ENCODE measurements at places on chromosomes 16 and 17. TPM values are rescaled to one million over a fixed set of nuclear protein-coding genes. Genes with fewer than 3 reads are reported as not detected.
A peak's percentile ranks its signal among the peaks of the same experiment; 100 is the strongest.

DNA sequence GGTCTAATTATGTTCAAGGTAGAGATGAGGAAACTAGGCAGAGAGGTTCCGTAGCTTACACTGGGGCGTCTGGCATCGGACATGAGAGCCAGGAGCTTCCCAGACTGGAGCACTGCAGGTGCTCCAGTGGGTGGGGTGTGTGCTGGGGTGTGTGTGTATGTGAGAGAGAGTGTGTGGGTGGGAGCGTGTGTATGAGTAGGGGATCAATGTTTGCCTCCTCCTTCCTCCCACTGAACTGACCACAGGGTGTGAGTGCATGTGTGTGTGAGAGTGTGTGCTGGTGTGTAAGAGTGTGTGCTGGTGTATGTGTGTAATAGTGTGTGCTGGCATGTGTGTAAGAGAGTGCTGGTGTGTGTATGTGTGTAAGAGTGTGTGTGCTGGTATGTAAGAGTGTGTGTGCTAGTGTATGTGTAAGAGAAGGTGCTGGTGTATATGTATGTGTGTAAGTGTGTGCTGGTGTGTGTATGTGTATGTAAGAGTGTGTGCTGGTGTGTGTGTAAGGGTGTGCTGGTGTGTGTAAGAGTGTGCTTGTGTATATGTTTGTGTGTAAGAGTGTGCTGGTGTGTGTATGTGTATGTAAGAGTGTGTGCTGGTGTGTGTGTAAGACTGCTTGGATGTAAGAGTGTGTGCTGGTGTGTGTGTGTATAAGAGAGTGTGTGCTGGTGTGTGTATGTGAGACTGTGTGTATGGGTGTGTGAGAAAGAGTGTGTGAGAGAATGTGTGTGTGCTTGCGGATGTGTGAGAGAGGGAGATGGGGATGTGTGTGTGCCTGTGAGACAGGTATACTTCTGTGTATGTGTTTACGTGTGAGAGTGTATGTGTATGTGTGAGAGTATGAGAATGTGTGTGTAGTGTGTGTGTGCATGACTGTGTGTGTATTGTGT is 139.9 kb downstream of the MRM1 start:
- peaks cover 4% of the 10 kb centered on the region for H3K36me3 ChIP-seq
- H3K27me3 ChIP-seq = no peaks in the 10 kb centered on the region
- DNase-seq = no peak
- peaks cover 2% of the 10 kb centered on the region for H3K4me1 ChIP-seq

GRCh38 chr17:16100737-16101400 is 101.2 kb downstream of the TTC19 start:
- peaks cover 25% of the 10 kb centered on the region for H3K4me1 ChIP-seq
- no peak for DNase-seq
- no peak overlapping the region for H3K27ac ChIP-seq
- peaks cover 24% of the 10 kb centered on the region for H3K36me3 ChIP-seq

GRCh38 chr16:2485811-2486507 is 11.0 kb downstream of the TBC1D24 start:
- no peak for DNase-seq
- H3K4me1 ChIP-seq = peaks cover 30% of the 10 kb centered on the region
- H3K4me3 ChIP-seq = no peak overlapping the region

DNA sequence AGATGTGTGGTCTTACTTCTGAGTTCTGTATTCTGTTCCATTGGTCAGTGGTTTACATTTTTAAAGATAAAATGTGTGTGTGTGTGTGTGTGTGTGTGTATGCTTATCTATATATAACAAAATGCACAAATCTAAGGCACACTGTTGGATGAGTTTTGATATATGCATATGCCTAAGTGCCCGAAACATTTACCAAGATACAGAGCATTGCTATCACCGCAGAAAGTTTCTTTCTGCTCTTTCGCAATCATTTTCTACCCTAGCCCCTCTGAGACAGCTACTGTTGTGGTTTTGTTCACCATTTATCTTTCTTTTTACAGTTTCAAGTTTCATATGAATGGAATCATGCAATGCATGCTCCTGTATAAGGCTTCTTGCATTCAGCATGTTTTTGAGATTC is 97.0 kb downstream of the MRTFB start:
- H3K27me3 ChIP-seq = no peaks in the 10 kb centered on the region
- H3K4me3 ChIP-seq = no peak overlapping the region
- no peak overlapping the region for H3K27ac ChIP-seq
- peaks cover 8% of the 10 kb centered on the region for H3K36me3 ChIP-seq
- DNase-seq = no peak
- H3K4me1 ChIP-seq = peaks cover 5% of the 10 kb centered on the region

Gene ODAD4
- 0.15 TPM for polyA plus RNA-seq

- DNase-seq = no peak
- H3K27me3 ChIP-seq = peaks cover 4% of the 10 kb centered on the region
- H3K27ac ChIP-seq = no peak overlapping the region
- H3K4me3 ChIP-seq = no peak overlapping the region
Observed at GRCh38 chr16:55821210-55821609, 11.7 kb downstream of the CES1 start.

GRCh38 chr16:31451201-31451600 is 8.1 kb upstream of the ARMC5 start:
- H3K36me3 ChIP-seq = no peaks in the 10 kb centered on the region
- H3K4me3 ChIP-seq = no peak overlapping the region
- no peaks in the 10 kb centered on the region for H3K27me3 ChIP-seq
- H3K4me1 ChIP-seq = peaks cover 40% of the 10 kb centered on the region

GRCh38 chr17:6508519-6509030 is 47.8 kb downstream of the PITPNM3 start:
- no peaks in the 10 kb centered on the region for H3K4me1 ChIP-seq
- H3K4me3 ChIP-seq = no peak overlapping the region
- no peaks in the 10 kb centered on the region for H3K36me3 ChIP-seq
- no peaks in the 10 kb centered on the region for H3K27me3 ChIP-seq

Gene TNFSF13
- polyA plus RNA-seq = 6.1 TPM

DNA sequence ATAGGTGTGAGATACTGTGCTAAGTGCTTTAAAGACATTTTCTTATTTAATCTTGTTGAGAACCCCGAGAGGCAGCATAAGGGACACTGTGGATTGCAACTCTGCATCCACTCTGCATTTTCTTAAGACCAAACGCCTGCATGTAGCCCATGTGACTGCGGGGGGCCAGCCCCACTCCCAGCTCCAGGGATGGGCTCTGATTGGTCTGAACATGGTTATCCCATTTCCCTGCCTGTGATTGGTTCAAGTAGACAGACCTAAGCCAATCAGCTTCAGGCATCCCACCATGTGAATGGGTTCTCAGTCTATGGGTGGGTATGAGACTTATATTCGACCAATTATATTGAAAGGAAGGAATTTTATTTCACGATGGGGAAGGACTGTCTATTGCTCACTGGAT is 33.2 kb upstream of the USP7 start:
- no peaks in the 10 kb centered on the region for H3K4me1 ChIP-seq
- H3K4me3 ChIP-seq = no peak overlapping the region
- no peaks in the 10 kb centered on the region for H3K36me3 ChIP-seq
- no peaks in the 10 kb centered on the region for H3K27me3 ChIP-seq
- no peak for DNase-seq

DNA sequence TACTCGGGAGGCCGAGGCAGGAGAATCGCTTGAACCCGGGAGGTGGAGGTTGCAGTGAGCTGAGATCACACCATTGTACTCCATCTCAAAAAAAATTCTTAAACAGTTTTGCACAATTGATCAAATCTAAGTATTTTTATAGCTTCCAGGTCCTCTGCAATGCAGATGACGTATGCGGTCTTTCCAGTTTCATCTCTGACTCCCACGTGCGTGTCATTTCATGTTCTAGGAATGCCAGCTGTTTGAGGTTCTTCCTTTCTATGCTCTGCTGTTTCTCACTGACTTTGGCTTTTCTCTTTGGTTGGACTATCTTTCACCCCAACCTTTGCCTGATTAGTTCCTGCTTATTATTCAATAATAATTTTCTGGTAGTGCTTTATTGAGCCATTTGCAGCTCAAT is 16.2 kb downstream of the CHP2 start:
- no peak overlapping the region for H3K4me3 ChIP-seq
- DNase-seq = no peak
- H3K4me1 ChIP-seq = no peaks in the 10 kb centered on the region
- H3K27me3 ChIP-seq = peaks cover 3% of the 10 kb centered on the region

Gene ZG16
- not detected for polyA plus RNA-seq

Gene FBXW10
- not detected for polyA plus RNA-seq

Gene ZNF598
- polyA plus RNA-seq = 2.9 TPM

- no peak for DNase-seq
- peak overlapping the region; percentile 88 for H3K27ac ChIP-seq
- peaks cover 18% of the 10 kb centered on the region for H3K27me3 ChIP-seq
- H3K4me3 ChIP-seq = peak overlapping the region; percentile 69
- peaks cover 95% of the 10 kb centered on the region for H3K4me1 ChIP-seq
Observed at GRCh38 chr16:9099131-9099625, 7.7 kb downstream of the HAPSTR1 start.

DNA sequence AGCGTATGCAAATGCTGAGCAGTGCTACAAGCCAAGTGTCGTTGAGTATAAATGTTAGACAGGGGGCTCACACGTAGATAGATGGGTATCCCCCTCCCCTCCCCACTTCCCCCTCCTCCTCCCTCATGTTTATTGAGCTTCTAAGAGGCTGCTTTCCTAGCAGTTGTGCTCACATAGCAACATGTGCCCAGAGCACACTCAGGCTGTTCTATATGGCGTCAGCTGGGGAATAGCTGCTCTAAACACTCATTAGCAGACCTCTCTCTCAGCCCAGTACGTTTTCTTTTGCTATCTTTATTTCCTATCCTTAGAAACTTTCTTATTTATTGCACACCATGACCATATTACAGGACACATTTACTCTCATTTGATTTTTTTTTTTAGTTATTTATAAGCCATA is 1.8 kb downstream of the KCNJ2 start:
- no peak for DNase-seq
- no peaks in the 10 kb centered on the region for H3K36me3 ChIP-seq
- H3K4me3 ChIP-seq = no peak overlapping the region
- H3K27me3 ChIP-seq = peaks cover 11% of the 10 kb centered on the region
- H3K4me1 ChIP-seq = peaks cover 21% of the 10 kb centered on the region

- H3K27me3 ChIP-seq = peaks cover 4% of the 10 kb centered on the region
- H3K4me3 ChIP-seq = no peak overlapping the region
- no peak for DNase-seq
- peaks cover 14% of the 10 kb centered on the region for H3K36me3 ChIP-seq
- H3K4me1 ChIP-seq = peaks cover 1% of the 10 kb centered on the region
Observed at GRCh38 chr16:15970743-15971439, 21.5 kb downstream of the ABCC1 start.

Gene MGAT5B
- polyA plus RNA-seq = not detected

DNA sequence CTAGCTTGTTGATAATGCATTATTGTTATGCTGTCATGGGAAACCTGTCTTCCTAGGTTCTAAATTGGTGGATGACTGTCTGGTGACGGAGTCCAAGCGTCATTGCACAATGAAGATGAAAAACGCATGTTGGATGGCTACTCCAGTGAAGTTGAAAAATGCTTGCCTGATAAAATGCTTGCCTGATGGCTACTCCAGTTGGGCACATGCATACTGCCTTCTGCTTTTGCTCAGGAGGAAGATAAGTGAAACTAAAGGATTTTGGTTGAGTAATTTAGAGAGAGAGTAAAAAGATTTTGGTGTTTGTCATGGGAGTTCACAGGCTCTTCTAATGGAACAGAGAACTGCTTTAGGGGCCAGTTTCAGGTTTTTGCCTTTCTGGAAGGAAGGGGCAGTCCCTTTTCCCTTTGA is 118.6 kb downstream of the PRKCA start:
- H3K36me3 ChIP-seq = no peaks in the 10 kb centered on the region
- peaks cover 2% of the 10 kb centered on the region for H3K27me3 ChIP-seq
- peaks cover 2% of the 10 kb centered on the region for H3K4me1 ChIP-seq
- DNase-seq = no peak
- H3K4me3 ChIP-seq = no peak overlapping the region

DNA sequence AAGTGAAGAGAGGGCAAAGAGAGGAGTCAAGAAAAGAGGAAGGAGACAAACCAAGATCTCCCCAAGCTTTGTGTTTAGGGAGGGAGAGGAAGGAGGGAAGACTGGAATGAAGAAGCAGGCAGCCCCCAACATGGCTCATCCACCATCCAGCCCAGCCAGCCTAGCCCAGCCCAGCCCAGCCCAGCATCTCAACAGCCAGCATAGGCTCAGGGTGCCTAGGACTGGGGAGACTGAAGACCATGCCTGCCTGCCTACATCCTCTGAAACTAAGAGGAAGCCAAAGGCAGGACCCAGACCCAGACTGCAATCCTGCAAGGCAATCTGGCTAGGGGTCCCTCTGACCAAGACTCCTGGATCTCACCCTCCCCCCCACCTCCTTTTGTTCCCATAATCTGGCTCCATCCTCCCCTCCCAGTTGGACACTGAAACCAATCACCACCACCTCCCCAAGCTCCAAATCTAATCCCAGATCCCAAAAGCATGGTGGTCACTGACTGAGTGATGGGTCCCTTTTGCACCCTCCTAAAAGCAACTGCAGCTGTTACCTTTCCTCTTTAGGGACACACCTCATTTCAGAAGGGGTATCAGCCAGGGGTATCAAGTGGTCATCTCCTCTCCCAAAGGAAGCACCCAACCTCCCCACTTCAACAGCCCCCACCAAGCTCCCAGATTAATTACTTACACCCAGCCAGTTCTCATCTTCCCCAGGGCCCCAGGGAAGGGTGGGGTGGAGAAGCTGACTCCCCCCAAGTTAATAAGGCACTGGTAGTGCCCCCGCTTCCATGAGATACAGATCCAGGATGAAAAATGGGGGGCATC is 1.2 kb downstream of the HDAC5 start:
- peak overlapping the region; percentile 57 for H3K27ac ChIP-seq
- no peak for DNase-seq
- H3K4me3 ChIP-seq = peak overlapping the region; percentile 84
- no peaks in the 10 kb centered on the region for H3K36me3 ChIP-seq
- peaks cover 5% of the 10 kb centered on the region for H3K27me3 ChIP-seq
- peaks cover 27% of the 10 kb centered on the region for H3K4me1 ChIP-seq

Gene TEKT5
- not detected for polyA plus RNA-seq

DNA sequence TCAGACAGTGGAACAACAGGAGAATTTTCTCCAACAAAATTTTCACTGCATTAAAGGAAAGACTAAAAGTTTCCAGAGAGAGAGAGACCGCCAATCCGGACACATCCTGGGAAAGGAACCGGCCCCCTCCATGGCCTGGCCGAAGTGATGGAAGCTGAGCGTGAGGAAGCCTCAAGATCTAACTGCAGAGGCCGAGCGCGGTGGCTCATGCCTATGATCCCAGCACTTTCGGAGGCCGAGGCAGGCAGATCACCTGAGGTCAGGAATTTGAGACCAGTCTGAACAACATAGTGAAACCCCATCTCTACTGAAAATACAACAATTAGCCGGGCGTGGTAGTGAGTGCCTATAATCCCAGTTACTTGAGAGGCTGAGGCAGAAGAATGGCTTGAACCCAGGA is 3.9 kb downstream of the CTRB2 start:
- no peaks in the 10 kb centered on the region for H3K27me3 ChIP-seq
- H3K4me3 ChIP-seq = no peak overlapping the region
- no peak overlapping the region for H3K27ac ChIP-seq

- no peak overlapping the region for H3K4me3 ChIP-seq
- no peaks in the 10 kb centered on the region for H3K27me3 ChIP-seq
- no peak overlapping the region for H3K27ac ChIP-seq
Observed at GRCh38 chr16:62585041-62585545, 548.9 kb upstream of the CDH8 start.

GRCh38 chr17:15973016-15973415 is 26.5 kb downstream of the ZSWIM7 start:
- no peak overlapping the region for H3K27ac ChIP-seq
- H3K27me3 ChIP-seq = peaks cover 4% of the 10 kb centered on the region
- DNase-seq = no peak
- no peak overlapping the region for H3K4me3 ChIP-seq

- DNase-seq = no peak
- no peaks in the 10 kb centered on the region for H3K4me1 ChIP-seq
- peaks cover 6% of the 10 kb centered on the region for H3K27me3 ChIP-seq
- H3K36me3 ChIP-seq = no peaks in the 10 kb centered on the region
- H3K4me3 ChIP-seq = no peak overlapping the region
Observed at GRCh38 chr16:1073566-1074378, 1.2 kb downstream of the SSTR5 start.
